ENCODE measurements at places on chromosomes 6 and 20.

DNA sequence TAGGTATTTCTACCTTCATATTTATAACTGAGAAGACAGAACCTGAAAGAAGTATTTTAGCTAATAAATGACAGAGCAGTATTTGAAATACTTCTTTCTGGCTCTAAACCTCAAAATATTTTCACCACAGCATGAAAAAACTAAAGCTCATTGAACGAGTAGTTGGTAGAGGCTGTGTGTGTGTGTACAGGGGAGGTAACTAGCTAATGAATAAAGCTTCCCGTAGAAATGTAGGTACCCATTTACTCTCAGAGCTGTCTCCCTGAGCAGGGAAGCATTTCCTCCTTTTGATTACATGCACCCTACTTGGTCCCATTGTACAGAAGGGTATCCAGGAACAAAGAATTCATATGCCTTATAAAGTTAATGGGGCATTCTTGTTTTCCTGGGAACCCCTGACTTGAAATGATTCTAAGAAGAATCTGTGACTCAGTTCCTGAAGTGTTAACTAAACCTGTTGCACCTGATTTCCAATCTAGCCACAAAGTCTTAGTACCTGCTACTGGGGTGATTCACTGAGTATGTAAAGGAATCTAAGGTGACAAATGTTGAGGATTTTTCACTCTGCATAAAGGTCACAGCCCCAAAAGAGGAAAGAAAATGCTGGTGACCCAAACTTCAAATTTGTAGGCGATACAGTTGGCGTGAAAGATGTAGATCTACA lies 12.5 kb downstream of the CRYBG1 start:
- no peak for DNase-seq

GRCh38 chr20:23370274-23370673 lies 8.3 kb downstream of the GZF1 start:
- DNase-seq: no peak

DNA sequence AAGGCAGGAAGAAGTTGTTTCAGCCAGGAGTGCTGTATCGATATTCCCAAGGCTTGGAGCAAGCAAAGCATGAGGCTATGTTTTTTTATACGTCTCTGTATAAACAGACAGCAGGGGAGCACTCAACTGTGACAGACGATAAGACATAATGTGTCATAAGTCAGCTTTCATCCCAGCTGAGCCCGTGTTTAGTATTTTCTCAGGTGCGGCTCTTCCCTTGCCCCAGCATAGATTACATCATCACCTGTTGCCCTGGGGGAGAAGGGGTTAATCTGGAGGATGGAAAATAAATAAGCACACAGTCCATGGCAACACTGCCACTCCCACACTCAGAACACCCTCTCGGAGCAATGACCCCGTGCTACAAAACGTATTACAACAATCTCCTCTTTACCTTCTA lies 22.1 kb upstream of the KCNK5 start:
- DNase-seq: no peak

DNA sequence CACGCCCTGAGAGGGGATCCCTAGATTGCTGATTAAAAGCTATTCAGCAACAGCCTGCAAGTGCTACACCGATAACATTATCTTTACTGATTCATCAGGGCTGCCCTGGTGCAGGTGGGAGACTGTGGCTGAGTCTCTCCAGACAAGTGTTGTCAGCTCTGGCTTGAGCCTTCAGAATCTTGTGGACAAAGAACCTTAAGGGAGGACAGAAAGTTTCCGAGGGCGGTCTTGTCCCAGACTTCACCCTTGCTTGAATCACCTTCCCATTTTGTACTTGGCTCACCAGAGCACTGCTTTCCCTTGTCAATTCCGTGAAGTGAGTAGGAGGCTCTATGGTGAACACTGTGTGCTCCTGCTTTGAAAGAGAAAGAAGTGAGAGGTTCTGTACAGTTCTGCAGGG lies 88.6 kb upstream of the PCSK2 start:
- no peak for DNase-seq

- no peak for DNase-seq
These were observed 565.1 kb upstream of the FLRT3 start for GRCh38 chr20:14902432-14903089.

DNA sequence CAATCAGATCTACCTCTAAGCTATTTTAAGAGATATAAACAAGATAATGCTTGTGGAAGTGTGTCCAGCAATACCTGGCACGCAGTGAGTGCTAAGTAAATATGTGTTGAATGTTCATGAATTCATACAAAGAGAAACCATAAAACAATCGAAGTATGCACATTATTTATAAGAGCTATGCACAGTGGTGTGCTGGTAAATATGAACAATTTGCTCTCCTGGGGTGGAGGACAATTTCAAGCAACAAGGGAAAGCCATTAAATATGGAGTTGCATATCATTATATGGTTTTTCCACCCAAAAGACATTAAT lies 526.6 kb upstream of the MARCKS start:
- no peak for DNase-seq

DNA sequence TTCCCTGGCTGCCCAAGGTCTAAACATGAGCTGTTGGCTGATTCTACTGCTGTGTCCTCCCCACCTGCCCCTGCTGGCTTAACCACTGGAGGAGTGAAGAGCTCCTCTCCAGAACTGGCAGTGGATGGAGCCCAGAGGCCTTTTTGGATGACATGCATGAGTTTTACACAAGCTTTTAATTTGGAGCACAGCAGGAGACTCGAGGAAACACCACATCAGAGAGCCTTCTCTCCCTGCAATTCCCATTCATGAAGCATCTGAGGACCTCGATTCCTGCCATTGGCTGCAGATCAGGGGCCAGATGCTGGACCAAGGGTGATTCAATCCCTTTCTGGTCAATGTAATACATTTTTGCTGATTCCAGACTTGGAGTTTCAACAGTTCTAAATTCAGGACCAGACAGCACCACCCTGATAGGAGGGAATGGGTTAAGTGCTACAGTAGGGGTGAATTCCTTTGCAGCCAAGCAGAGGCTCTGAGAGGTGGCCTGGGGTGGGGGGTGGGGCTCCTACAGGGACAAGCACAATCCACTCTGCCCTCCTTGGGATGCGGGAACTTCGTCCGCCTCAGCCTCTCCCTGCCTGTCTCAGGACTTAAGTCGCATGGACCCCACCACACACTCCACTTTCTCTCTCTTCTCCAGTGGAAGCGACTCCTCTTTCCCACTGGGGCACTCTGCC lies 599 bp upstream of the PSORS1C1 start:
- DNase-seq: no peak

DNA sequence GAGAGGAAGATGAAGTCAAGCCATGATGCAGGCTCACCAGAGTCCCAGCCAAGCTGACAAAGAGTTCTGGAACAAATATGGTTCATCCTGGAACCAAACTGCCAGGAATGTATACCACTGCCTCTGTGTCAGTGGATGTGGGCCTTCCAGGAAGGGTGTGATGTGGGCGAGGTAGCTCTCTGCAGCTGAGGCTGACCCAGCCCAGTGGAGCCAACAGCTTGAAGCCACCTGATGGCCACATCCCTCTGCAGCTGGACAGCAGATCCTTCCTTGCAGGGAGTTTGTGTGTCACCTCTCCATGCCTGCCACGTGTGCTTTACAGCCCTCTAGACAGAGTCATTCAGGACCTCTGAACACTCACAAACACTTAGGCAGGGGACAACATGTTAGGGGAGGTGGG lies 142.0 kb upstream of the RIN2 start:
- DNase-seq: no peak

- DNase-seq: no peak
These were observed 103.1 kb downstream of the EPB41L2 start for GRCh38 chr6:130959951-130960350.

- DNase-seq: no peak
These were observed 476 bp downstream of the IGF2R start for GRCh38 chr6:159969204-159969912.

GRCh38 chr20:31919410-31920155 lies 32.3 kb downstream of the PDRG1 start:
- DNase-seq: no peak

GRCh38 chr6:168419569-168419968 lies 21.4 kb upstream of the SMOC2 start:
- DNase-seq: no peak

DNA sequence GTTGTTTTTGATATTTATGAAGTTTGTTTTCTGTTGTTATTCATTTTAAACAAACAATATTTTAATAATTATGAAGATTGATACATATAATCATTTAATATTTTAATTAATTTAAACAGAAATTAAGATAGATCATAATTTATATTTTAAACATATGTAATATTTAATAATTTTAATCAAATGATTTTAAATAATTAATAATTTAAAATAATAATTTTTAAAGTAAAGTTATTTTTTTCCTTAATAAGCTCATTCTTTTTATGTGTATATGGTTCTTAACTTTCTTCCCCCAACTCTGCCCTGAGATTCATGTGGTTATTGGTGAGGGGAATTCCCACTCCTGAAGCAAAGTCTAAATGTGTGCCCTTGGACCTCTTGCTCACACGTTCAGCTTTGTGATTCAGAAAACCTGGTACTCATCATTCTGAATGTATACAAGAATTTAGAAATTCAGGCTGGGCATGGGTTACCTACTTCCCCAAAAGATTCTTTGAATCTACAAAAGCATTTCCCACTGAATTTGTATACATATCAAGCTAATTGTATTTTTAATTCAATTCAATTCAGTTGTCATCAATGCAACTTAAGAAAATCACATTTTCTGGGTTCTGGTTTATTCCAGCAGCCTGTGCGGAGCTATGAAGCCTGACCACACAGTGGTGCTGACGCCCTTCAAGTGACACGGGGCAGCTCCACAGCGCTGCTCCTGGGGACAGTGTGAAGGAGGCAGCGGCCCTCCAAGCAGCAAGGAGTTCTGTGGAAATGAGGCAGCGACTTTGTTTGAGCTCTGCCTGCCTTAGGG lies 168.9 kb upstream of the UST start:
- peak; percentile 12 for DNase-seq

GRCh38 chr20:9428292-9428607 lies 86.1 kb upstream of the LAMP5 start:
- no peak for DNase-seq

GRCh38 chr6:140076105-140076504 lies 701.7 kb upstream of the CITED2 start:
- no peak for DNase-seq

GRCh38 chr20:62603021-62603906 lies 39.0 kb upstream of the SLCO4A1 start:
- DNase-seq: no peak

GRCh38 chr6:43608807-43609206 lies 20.3 kb downstream of the GTPBP2 start:
- no peak for DNase-seq

GRCh38 chr6:166005944-166006899 lies 161.4 kb downstream of the TBXT start:
- DNase-seq: no peak

DNA sequence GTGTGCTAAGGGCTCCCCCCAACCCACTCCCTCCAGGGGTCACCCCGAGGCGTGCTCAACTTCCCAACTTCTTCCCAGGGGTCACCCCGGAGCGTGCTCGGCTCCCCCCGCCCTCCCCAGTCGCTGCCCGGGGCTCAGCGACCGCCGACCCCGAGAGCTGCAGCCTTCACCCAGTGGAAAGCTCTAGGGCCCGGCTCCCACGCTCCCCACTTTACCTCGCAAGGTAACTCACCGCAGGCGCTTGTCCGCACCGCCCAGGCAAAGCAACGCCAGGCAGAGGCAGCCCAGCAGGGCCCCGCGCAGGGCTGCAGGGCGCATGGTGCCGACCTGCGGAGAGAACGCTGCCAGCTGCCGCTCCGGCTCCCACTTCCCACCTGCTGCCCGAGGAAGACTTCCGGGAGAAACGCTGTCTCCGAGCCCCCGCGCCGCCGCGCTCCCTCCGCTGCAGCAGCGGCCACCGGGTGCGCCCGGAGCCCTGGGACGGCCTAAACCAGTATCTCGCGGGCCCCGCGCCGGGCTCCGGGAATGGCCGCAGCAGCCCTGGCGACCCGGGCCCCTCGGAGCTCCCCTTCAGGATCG lies 396 bp downstream of the RNASET2 start:
- no peak for DNase-seq

GRCh38 chr6:21596145-21596948 lies 2.8 kb downstream of the SOX4 start:
- no peak for DNase-seq

GRCh38 chr20:62336329-62336728 lies 30.8 kb downstream of the LAMA5 start:
- DNase-seq: no peak

- DNase-seq: no peak
These were observed 243.5 kb upstream of the THEMIS start for GRCh38 chr6:128144320-128144719.

- peak; percentile 42 for DNase-seq
These were observed 19.0 kb upstream of the TLDC2 start for GRCh38 chr20:36856691-36857635.

GRCh38 chr6:148596891-148597455 lies 149.9 kb upstream of the UST start:
- no peak for DNase-seq

DNA sequence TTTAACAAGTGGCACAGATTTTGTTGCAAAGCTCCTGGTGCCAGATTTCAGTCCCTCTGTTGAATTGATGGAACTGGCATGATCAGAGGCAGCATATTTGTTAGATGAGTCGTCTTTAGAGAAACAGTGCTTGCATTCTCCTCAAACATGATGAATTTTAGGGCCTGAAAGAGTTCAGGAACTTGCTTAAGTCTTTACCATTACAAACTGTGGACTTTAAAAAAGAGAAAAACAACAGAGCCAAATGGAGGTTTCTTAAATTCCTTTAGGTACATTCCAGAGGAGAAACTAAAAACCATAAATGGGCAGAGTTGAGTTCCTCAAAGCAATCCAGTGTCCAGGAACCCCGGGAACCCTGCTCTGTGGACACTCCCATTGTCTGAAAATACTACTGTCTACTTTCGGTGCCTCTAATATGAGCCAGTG lies 2.5 kb downstream of the GTF2H5 start:
- no peak for DNase-seq

GRCh38 chr20:35988910-35989463 lies 20.6 kb downstream of the CNBD2 start:
- DNase-seq: no peak

DNA sequence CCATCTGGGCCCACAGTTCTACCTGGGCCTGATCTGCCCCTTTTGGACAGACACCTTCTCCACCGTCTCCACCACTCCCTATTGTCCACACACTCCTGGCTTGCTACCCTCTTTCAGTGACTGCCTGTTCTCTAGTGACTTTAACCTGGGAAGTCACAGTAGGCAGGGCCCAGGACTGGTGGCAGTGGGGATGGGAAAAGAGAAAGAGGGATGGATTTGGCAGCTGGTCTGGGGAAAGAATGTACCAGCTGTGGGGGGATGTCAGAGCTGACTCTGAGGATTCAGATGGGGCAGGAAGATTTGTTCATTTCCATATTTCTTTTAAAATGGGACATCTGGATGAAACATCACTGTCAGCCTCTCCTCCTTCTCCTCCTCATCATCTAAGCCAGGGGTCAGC lies 85.5 kb downstream of the SULF2 start:
- DNase-seq: no peak

DNA sequence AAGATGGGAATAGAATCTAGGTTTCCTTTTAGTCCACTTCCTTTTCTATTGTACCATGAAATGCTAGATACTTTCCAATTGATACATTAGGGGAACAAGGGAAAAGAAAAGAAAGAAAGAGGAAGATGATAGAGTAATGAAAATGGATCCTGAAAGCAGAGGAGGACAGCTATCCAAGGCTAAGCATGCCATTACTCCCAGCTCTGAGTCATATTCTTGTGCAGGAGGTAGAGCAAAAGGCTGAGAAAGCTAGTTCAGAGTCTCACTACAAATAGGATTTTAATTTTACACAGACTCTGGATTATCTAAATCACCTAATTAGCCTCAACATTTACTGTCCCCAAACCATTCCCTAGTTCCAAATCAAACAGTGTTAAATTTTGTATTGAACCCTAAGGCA lies 23.6 kb downstream of the RWDD2A start:
- DNase-seq: no peak

GRCh38 chr6:135647521-135647920 lies 150.0 kb upstream of the AHI1 start:
- DNase-seq: no peak

All from CD4-positive, alpha-beta T cell (primary cell).